Thymus (tissue), 14 donors: ENCODE measurements at places on chromosomes 11 and 22.

DNA sequence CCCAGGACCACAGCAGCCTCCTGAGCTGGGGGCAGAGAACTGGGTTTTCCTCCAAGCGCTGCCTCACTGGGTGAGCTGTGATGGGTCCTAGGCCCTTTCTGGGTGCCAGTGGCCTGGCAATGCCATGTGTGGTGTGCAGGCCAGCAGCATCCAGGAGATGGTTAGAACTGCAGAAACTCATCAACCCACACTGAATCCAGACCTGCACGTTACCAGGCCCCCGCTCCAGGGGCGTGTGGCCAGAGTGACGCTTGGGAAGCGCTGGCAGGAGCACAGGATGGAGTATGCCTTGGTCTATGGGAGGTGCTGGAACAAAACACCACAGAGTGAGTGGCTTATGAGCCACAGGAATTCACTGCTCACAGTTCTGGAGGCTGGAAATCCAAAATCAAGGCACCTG lies 97.0 kb downstream of the MN1 start:
- no peak for DNase-seq

- no peak for DNase-seq
Measured at GRCh38 chr11:19766206-19766605, 53.6 kb downstream of the NAV2 start.

GRCh38 chr11:77400271-77400670 lies 73.6 kb downstream of the PAK1 start:
- no peak for DNase-seq

DNA sequence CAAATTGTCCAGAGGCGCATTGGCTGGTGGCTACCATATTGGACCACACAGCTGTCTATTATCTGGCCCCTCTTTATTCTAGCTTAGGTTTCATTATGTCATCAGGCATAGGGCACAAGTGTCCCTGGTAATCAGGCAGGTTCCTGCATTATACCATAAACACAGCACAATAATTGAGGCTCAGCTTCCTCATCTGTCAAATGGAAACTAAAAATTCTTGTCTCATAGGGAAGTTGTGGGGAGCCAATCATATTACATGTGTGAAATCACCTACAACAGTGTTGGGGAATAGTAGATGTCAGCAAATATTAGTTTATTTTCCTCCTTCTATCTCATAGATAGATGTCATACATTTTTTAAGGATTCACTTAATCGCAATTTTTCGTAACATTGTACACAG lies 231.0 kb upstream of the SORL1-AS1 start:
- DNase-seq: no peak

DNA sequence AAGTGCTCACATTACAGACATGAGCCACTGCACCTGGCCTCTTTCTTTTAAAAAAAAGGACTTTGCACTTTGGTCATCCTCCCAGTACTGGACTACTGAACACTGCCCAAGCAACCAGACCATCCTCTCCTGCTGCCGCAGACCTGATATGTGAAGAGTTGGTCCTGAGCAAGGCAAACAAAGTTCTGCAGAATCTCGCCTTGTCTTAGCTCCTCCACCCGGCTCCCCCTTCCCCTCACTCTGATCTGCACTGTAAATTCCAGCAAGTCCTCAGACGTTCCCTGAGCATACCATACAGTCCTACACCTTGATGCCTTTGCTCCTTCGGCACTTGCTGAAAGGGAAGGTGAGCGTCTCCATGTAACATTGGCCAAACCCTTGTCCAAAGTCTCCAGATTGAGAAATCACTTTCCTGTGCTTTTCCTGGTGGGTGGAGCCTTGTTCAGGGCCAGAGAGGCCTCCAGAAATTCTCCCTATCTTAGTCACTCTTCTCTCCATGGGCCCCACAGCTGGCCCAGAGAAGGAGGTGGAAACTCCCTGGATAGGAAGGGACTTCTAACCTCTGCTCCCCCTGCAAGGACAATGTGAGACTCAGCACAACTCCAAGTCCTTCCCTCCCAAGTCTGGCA lies 47.0 kb upstream of the TIMP3 start:
- no peak for DNase-seq

- no peak for DNase-seq
Measured at GRCh38 chr22:47050401-47051051, 288.1 kb downstream of the TBC1D22A start.
